ENCODE measurements at places on chromosomes 13 and 19.

DNA sequence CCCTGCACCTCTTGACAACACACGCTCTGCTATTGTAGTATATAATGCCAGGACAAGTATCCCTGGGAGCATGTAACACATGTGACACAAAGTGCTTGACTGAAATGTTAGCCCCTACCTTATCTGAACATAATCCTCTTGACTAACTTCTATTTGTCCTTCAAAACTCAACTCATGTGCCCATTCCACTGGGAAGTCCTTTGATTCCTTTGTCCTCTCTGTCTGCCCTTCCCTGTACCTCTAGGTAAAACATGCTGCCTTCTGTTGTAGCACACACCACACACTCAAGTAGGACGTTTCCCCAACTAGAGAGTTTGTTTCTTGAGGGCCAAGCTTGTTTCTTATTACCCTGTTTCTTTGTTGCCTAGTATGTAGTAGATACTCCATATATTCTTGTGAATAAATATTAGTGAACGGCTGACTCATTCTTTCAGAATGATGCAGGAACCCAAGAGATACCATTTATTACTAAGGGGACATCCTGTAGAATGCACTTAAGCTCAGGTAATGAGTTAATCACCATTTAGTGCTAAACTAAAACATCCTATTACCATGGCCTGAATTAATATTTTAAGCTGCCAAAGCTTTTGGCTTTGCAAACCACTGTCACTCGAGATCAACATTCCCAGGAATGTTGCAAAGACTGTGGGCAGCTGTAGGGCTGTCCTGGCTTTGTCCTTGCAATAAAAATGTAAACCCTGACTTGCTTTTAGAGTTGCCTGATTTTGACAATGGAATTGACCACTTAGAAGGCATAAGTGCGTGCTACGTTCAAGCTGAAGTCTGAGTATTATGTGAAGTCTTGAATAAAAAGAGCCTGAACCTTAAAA lies 313.4 kb downstream of the COG6 start:
- no peak for DNase-seq

- DNase-seq: no peak
These were observed 15.7 kb upstream of the B3GNT3 start for GRCh38 chr19:17778968-17779929.

GRCh38 chr19:532561-533363 lies 1.2 kb downstream of the CDC34 start:
- DNase-seq: no peak

DNA sequence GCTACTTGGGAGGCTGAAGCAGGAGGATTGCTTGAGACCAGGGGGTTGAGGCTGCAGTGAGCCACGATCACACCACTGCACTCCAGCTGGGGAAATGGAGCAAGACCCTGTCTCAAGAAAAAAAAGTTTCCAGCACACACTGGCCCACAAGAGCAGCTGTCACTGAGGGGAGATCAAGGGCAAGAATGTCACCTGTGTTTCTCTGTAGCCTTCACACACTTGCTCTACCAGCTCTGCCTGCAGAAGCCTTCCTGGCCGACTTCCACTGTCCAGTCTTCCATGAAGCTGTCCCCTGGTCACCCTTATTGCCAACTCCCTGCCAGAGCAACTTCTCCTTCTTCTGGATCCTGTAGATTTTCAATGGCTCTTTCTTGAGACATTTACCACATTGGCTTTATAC lies 158.0 kb downstream of the KCTD15 start:
- no peak for DNase-seq

DNA sequence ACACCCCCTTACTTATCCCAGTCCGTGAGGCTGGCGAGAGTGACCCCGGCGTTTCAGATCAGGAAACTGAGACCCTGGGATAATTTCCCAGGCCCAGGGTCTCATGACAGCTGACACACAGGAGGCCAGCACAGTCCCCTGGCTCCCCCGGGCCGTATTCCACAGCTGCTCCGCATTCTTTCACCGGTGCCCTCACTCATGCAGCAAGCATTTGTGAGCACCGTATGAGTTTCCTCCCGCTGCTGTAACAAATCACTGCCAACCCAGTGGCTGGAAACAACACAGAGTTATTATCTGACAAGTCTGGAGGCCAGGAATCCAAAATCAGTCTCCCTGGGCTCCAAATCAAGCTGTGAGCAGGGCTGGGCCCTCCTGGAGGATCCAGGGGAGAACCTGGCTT lies 21.3 kb downstream of the GADD45B start:
- no peak for DNase-seq

DNA sequence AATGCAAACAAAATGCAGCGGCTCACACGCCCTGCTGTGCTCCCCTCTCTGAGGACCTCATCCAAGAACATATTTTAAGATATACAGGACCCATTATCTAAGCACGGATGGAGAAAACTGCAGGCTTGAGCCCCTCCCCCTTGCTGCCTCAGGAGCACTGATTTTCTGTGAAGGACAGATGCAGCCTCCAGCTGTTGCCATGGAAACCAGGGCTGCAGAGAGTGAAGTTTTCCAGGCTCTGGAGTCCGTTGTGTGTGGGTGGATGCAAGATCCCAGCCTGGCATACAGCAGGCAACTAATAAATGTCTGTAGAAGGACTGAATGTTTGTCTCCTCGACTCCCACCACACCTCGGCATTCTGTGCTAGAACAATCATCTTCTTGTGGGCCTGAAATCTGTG lies 105.6 kb upstream of the PEG3 start:
- no peak for DNase-seq
